ENCODE measurements at places on chromosomes 1 and 21.

GRCh38 chr1:152186556-152187285 lies 27.7 kb upstream of the RPTN start:
- no peak for DNase-seq

DNA sequence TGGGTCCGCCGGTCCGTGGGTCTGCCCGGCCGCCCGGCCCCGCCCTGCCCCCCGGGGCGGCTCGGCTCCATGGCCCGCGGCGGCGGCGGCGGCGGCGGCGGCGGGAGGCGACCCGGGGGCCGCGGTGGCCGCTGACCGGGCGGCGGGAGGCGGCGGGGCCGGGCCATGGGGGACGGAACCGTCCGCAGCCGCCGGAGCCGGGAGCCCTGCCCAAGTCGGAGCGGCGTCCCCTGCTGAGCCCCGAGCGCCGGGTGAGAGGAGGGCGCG lies 184 bp downstream of the B4GALT2 start:
- DNase-seq: no peak

- DNase-seq: no peak
Observed at GRCh38 chr1:56525489-56526041, 53.8 kb downstream of the PLPP3 start.

GRCh38 chr1:160261556-160261892 lies 825 bp downstream of the DCAF8 start:
- DNase-seq: no peak

DNA sequence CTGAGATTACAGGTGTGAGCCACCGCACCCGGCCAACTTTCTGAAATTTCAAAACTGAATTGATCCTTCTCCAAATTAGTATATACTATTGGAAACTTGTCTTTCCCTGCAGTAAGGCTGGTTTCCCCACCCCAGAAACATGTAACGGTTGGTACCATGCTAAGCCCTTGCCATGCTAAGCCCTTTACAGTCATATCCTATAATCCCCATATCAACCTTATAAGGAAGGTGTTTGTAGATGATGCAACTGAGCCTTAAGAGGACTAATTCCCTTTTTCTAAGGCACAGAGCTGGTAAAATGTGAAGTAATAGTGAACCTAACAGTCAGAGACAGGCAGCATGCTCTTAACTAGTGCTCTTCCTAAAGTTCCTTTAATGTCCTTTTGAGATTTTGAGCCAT lies 413.7 kb downstream of the DISC1 start:
- DNase-seq: no peak

Data from fibroblast of skin of left biceps (primary cell).